ENCODE measurements at places on chromosomes 6 and 20.

DNA sequence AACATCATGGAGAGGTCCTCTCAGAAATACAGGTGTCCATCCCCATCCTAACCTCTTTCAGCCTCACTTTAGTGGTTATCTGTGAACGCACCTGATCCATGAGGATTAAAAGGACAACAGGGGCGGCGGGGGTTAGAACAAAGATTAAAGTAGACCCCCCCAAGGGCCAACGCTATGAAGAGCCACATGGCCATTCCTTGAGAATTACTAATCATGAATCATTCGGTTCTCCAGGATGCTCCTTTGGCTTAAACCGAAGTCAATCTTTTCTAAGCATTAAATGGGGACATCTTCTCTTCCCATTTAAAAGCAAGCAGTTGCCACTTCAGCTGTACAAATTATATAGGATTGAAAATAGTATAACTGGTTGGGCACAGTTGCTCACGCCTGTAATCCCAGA is 212.4 kb downstream of the GMPR start:
- DNase-seq: no peak

DNA sequence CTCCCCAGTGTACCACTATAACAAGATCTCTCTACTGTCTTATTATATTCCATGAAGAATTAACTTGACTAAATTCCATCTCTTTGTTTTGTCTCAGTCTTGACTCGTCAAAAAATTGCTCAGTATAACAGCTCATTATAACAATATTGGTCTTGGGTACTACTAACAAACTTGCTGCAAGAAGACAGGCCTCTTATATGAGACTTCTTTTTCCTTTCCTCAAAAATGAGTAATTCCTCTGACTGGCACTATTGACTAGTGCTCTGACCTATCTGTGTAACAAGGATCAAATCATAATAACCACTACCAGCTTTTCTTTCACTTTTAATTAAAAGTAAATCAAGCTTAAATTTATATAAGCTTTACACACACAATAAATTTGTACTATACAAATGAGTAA is 91.3 kb upstream of the THEMIS start:
- no peak for DNase-seq

- DNase-seq: no peak
Observed at GRCh38 chr6:39254999-39255535, 25.8 kb upstream of the KCNK5 start.

DNA sequence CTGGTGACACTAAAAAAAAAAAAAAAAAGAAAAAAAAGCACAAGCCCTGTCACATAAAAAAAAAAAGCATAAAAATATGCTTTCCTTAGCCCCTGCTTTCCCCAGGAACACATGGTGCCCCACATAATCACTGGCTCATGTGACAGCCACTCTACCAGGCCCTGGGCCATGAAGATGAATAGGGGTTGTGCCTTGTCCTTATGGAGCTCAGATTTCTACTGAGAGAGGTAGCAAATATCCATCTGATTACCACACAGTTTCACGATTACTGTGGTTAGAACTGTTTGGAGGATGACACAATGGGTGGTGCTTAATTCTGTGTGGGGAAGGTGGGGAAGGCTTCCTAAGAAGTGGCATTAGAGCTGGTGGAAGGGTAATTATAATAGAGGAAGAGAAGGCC is 9.3 kb downstream of the RAET1E start:
- peak; percentile 79 for DNase-seq

- no peak for DNase-seq
Observed at GRCh38 chr20:1456300-1456699, 10.3 kb downstream of the NSFL1C start.

DNA sequence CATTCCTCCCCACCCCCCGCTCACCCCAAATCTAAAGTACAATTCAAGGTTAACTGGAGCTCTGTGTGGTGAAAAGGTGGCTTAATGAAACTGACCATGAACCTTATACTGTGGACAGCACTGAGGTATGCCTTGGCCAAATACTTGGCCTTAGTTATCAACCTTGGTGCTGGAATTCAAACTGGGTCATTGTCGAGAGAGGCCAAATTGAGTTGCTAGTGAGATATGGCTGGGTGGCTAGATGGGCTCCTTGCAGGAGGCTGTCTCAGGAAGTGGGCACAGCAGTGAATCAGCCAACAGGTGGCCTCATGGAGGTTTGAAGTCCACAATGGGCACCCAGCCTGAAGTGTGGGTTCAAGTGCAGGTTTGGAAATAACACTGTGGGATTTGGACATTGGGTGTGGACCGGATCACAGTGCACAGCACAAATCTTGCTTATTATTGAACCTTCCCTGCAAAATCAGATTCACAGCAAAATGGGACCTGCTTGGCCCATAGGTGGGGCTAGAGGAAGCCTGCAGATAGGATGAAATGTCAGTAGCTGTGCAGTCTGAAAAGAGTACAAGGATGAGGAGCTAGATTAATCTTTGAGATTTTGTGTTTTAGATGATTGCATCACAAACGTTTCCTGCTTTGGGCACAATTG is 5.6 kb upstream of the BTBD3 start:
- no peak for DNase-seq

- DNase-seq: no peak
Observed at GRCh38 chr6:109867970-109868358, 110.1 kb upstream of the GPR6 start.

DNA sequence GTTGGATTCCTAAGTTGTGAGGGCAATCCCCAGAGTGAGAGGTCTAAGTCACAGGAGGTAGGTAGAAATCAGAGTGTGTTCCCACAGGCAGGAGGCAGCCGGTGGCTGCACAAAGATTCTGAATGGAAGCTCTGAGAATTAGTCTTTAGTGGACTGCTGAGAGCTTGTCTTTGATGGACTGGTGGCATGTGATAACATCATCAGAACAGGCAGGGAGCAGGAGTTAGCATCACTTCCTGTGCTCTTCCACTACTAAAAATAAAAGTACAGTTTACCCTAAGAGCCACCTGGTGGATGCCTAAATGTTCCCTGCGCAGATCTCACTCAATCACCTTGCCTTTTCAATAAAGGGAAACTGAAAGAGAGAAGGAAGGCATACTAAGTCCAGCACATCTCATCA is 294.6 kb upstream of the POU3F2 start:
- no peak for DNase-seq

- DNase-seq: no peak
Observed at GRCh38 chr6:109653264-109653663, 37.7 kb downstream of the AK9 start.

GRCh38 chr6:12865671-12866181 is 149.2 kb downstream of the PHACTR1 start:
- DNase-seq: no peak

GRCh38 chr6:163309491-163310026 is 105.0 kb upstream of the QKI start:
- DNase-seq: peak; percentile 49

GRCh38 chr6:164337024-164337924 is 922.8 kb downstream of the QKI start:
- no peak for DNase-seq

GRCh38 chr6:17204533-17204932 is 76.6 kb upstream of the RBM24 start:
- DNase-seq: no peak

DNA sequence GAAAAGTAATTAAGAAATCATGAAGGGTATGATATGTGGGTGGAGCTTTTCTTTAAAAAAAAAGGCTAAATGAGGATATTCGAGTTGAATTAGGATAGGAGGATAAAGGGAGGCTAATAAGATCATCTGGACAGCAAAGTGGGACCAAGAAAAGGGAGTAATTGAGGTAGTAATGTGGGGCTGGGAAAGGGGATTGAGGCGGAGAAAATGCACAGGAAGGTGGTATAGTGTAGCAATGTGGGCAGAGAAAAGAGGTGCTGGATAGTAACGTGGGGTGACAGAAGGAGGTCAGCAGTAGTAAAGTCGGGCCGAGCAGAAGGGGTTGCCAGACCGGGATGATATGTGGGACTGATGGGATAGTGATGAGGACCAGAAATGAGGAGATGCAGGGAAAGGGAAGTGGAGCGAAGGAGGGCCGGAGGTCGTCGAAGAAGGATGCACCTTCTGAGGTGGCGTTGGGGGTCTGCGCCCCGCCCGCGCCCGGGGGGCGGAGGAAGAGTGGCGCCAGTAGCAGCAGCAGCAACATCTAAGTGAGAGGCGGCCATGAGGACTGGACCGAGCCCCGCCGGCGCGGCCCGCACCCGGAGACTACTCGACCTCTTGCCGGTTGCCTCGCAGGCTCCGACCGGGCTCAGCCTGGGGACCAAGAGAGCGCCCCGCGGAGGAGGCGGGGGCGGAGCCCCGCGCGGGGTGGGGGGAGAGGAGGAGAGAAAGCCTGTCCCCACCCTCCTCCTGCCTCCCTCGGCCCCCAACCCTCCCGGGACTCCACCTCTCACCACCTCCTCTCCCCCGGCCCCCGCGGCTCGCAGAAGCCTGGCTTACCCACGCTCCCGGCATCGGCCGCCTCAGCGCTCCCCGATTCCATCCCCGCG is 887 bp downstream of the GABBR1 start:
- no peak for DNase-seq

- no peak for DNase-seq
Observed at GRCh38 chr20:5864873-5865587, 85.3 kb downstream of the TRMT6 start.

DNA sequence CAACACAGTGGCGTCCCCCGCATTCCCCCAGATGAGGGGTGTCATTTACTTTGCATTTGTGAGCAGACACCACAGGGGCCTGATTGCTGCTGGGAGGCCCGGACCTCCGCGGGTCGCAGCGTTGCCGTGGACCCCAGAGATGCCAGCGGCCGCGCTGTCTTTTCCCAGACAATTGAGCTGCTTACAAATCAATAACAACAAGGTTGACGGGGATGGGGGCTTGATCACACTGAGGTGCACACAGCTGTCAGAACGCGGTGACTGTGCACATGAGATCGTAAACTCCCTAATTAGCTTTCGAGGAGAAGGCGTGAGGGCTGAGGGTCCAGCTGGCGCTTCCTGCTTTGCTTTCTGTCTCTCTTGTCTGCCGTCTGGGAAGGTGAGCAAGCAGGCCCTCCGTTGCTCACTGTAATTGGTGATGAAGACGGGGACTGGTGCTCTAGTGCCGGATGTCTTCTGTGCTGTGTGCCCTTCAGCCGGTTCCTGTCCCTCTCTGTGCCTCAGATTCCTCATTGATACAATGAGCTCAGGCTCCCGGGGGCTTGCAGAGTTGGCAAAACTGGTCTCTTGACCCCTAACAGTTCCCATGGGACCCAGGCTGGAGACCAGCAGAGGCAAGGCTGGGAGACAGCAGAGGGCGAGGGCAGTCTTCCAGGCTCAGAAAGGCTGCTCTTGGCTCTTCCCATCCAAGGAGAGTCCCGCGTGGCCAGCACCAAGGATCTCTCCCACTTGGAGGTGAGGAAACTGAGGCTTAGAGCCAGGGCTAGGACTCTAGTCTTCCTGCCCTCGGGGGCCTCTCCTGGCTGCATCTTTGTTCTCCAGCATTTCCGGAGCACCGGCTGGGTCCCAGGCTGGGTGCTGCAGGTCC is 126.0 kb upstream of the PMEPA1 start:
- DNase-seq: no peak

DNA sequence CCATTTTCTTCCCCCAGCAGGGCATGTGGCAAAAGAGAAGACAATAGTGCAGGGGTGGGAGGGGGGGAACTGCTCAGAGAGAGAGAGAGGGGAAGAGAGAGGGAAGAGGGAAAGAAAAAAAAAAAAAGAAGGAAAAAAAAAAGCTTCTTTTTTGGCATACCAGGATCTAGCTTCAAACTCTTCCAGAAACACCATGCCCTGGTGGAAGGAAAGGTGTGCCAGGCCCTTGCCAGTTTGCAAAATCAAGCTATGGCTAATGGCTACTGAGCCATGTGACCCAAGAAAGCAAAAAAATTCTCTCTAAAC is 326 bp downstream of the ZMYND8 start:
- DNase-seq: no peak

GRCh38 chr20:61117725-61118124 is 134.3 kb upstream of the CDH4 start:
- no peak for DNase-seq

DNA sequence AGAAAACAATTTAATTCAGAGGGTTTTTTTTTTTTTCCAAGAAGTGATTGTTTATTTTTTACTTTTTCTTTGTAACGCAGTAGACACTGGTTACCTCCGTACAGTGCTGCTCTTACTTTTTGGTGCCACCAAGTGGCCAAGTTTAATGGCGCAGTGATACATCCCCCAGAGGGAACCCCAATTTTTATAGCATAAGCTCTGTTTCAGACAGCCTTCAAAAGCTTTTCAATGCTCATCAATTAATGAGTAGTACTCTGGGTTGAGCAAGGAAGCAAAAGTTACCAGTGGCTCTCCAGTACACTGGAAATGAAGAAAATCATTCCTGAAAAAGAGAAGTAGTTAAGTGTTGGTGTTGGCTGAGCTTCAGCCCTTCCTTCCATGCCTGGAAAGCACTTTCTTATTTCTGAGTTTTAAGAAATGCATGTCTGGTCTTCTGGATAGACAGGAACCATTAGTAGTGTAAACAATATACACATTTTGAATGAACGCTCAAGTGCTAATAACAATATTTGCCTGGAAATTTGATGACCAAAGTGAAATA is 129.1 kb upstream of the SMLR1 start:
- DNase-seq: no peak

DNA sequence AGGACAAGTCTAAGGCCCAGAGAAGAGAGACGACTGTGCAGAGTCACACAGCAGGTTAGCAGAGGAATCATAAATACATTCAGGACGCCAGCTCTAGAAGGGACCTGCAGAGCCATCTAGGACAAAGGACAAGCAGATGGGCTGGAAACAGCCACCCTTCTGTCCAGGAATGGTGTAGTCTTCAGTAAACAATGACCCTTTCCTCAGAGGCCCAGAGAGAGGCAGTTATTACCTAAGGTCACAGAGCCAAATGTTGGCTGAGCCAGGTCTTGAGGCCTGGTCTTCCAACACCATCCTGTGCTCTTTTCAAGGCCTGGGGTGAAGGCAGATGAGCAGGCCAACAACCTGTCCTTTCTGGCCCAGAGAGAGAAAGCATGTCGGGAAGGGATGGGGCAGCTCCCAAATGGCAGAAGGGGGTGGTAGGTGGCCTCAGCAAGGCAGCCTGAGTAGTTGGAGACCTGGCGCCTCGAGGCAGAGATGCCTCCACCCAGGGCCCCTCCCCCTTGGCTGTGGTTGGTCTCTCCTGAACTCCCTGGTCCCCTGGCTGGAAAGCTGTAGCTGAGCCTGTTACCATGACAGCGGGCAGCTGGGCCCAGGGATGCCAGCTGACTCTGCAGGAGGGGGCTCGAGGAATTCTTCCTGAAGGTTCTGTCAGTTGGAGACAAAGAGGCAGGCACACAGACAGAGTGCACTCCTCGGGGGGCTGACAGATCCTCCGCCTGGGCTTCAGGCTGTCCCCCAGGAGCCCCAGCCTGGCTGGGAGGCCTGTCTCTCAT is 24.8 kb downstream of the EPB41L1 start:
- no peak for DNase-seq

All from epithelial cell of prostate (primary cell).